Activated CD8-positive, alpha-beta memory T cell treated with anti-CD3 and anti-CD28 coated beads for 4 hours (primary cell): ENCODE measurements at places on chromosomes 1 and 21.

- DNase-seq: no peak
Observed at GRCh38 chr1:39657923-39658485, 13.9 kb downstream of the NT5C1A start.

- no peak for DNase-seq
Observed at GRCh38 chr1:43557744-43558245, 27.1 kb downstream of the PTPRF start.

GRCh38 chr21:45050345-45050796, 24.0 kb upstream of the ADARB1 start:
- no peak for DNase-seq

DNA sequence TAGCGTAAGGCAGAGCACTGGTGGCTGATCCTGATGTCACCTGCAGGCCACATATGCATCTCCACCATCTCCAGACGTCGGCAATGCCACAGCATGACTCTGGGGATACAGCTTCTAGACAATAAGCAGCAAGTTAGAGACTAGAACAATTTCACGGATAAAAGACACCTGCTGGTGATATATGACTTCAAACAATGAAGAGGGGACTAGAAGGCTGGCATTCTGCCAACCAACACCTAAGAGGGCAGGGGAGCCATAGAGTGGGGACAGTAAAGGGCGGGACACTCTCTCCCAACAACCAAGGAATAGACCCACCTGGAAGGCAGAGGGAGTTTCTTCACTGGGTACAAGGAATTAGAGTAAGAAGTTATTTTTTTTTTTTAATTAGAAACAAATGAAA, 126.7 kb downstream of the SIM2 start:
- DNase-seq: no peak

DNA sequence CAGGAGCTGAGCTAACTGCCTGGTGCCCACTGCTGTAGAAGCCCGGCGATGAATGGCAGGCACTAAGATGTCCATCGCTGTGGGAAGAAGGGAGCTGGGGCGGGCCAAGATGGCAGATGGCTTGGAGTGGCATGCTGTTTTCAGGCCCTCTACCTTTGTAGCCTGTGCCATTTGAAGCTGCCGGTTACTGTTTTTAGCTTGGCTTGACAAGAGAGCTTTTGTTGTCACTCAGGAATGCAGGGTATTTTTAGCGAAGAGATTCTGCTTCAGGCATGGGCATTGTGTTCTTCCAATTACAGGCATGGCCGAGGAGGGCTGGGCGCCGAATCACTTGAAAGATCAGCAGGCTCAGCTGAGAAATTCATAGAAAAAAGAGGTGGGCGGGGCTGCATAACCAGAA, 348.7 kb downstream of the RPS6KC1 start:
- DNase-seq: no peak

DNA sequence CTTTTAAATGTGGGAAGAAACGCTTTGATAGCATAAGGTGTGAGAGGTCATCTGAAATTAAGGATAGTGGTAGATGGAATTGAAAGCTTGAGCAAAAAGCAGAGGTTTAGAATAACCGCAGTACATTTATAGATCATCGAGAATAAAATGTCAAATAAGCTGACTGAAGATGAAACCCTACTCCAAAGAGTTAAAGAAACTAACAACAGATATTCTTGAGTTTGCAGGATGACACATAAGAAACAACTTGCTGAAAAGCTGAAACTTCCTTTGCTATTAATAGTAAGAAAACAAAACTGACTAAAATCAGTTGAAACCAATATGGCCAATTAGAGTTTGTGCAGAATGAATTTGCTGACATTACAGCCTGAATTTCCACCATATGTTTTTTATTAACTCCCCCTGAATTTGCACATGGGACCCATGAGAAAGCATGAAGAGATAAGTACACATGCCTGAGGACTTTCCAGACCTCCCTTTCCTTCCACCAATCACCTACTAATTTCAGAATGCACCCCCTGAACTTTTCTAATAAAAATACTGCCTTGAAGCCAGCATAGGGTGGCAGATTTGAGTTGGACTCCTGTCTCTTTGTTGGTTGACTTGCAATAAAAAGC, 1.7 kb upstream of the C1orf185 start:
- DNase-seq: no peak

DNA sequence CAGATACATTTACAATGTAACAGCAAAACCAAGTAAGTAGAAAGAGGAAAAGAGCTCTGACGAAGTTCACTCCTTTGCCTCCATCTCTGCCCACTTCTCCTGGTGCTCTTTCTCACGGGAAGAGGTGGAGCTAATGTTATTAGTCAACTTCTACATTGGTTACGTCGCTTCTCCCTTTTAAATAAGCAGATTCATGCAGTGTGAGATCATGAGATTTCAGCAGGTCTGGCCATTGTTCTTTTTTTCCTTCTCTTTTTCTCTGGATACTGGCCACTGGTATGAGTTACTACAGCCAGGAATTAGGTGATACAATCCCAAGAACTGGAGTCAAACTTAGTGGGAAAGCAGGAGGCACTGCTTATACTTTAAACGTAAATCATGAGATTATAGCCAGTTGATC, 207.1 kb downstream of the AKT3 start:
- DNase-seq: no peak

DNA sequence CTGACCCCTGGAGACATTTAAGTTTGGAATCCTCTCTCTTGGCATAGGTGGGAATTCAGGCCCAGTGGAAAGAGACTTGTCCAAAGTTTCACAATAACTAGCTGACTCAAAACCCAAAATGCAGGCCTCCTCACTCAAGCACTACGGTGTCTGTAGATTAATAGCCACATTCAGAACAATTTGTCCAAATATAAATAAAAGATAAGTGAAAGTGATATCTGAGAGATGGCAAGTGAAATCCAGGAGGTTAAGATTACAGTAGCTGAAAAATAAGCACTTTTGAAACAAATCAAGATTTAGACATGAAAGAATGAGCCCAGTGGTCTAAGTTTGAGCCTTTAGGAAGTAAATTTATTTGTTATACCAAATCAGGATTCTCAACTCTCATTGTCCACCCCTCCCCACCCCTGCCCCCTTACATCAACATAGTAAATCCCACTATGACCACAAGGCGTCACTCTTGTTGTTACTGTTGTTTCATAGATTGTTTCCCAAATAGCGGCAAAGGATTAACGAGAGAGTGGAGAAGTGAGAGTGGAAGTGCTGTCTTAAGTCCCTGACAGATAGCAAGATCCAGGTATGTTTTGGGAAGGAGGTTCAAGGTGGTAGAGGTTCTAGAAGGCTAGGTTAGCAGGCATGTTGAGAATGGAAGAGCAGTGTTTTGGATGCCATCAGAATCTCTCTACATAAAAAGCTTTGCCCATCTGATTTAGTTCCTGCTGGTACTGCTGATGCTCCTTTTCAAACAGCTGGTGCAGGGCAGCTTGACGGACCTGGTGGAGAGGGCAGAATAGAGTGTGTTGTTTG, 7.1 kb upstream of the TPM3 start:
- no peak for DNase-seq

DNA sequence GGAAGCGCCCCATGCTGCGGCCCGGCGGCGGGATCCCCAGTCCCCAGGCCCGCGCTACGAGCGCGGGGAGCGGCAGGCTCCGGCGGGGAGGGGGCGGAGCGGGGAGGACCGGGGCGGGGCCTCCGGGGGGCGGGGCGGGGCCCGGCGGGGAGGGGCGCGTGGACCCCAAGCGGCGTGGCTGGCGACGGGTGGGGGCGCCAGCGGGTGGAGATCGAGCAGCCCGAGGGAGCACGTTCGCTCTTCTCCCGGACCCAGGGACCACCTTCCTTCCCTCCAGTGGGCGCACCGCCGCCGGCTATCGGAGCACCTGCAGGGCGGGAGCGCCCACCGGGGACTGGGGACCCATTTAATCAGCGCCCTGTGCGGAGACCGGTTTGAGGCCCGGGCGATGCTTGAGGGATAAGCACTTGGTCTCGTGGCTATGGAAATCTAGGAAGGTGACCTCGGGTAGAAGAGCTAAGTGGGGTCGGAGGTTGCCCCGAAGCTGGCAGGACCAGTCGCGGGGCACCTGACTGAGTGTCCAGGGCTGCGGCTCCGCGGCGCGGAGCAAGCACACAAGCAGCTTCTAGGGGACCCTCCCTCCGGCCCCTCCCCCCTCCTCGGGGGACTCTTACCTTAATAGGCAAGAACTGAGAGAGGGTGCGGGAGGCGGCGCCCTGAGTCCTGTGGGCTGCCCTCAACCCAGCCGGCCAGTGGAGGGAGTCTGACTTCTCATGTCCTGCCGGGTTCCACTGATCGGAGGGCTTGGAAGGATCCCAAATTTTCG, at the start of gene TSPAN2:
Gene TSPAN2 (minus strand): TSS at position 84 of the 766 bp plus-strand sequence. CDS start 71 bp downstream, at position 13.
- DNase-seq: peak; percentile 14

- DNase-seq: no peak
Observed at GRCh38 chr1:230717251-230717650, 3.3 kb upstream of the AGT start.

DNA sequence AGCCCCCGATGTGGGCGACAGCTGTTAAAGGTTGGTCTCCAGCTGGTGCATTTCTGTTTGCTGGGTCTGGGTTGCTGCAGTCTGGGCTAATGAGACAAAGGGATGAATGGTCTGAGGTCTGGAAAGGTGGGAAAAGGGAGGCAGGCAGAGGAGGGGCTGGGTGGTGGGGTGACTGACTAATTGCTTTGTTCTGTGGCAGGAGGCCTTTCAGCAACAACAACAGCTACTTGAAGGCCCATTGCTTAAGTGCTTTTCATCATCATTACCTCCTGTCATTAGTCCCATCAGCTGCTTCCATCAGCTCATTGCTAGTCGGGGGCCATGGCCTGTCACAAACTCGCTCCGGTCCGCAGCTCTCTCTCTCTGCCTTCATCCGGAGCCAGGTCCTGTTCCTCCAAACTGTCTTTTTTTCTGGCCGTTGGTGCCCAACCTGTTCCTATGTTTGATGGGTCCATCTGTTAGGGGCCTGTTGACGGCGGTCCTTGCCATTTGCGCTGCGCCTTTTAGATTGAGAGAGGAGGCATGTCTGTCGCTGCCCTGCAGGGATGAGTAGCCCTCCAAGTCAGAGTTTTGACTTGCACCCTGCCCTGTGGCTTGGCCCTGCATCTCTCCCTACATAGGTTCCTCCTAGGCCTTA, 105.6 kb upstream of the PLXNA2 start:
- DNase-seq: no peak

- no peak for DNase-seq
Observed at GRCh38 chr1:99137554-99138206, 126.6 kb upstream of the PLPPR4 start.

- peak; percentile 37 for DNase-seq
Observed at GRCh38 chr1:154784924-154785531, 85.1 kb downstream of the KCNN3 start.

DNA sequence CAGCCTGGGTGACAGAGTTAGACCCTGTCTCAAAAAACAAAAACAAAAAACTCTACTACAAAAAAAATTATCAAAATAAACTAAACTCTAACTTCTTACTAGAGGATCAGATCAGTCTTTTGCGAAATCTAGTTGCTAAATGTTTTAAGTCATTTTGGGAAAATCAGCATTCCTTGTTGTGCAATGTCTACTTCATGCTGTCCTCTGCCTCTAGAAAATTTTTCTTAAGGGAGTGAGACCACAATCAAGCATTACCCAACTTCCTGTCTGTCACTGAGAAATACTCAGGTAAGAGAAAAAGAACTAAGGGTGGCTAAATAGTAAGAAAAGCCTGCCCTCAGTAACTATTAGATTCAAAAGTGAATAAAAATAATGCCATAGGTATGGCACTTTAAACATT, 67.2 kb upstream of the FOXD3 start:
- no peak for DNase-seq

- no peak for DNase-seq
Observed at GRCh38 chr1:28129150-28129549, 40.7 kb upstream of the EYA3 start.

DNA sequence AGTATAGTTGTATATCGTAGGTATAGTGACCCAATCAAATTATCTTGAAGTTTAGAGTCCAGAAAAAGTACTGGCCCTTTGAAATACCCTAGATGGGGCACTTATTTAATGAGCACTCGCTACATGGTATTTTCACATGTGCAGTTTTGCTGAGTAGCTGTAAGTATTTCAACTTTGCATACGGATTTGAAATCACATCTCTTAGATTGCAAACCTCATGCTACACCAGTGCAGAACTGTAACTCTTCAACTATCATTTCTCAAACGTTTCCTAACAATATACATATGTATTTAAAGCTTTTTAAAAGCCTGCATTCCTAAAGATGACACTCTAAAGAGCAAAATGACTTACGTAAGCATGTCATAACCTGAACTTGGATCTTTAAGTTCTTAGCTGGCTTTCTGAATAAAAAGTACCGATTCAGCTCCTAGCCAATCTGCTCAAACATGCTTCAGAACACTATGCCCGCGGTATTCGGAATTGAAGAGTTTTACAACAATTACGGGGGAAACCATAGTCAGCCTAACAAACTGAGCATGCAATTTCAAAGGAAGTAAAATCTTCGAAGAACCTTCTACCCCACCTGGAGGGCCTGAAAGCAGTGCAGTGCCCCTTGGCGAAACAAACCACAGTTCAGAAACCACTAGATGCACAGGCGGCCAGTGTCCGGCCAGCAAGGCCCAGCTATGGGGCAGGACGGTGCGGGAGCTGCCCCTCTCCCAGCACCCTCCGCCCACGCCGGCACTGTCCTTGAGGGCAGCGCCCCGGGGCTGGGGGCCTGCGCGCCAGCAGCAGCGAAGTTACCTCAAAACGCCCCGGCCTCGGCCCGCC, 863 bp downstream of the FH start:
- DNase-seq: no peak

DNA sequence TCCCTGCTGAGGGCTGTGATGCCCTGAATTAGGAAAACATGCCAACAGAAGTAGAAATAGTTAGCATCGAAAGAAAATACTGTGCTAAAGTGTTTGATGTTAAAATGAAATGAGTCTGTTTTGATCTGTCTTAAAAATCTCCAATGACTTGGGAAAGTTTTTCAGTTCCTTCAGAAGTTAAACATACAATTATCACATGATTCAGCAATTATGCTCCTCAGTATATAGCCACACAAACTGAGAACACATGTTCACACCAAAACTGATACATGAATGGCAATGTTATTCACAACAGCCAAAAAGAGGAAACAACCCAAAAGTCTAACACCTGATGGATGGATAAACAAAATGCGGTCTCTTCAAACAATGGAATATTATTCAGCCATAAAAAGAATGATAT, 130.6 kb downstream of the PTPN14 start:
- no peak for DNase-seq

GRCh38 chr1:183840140-183840539, 35.2 kb downstream of the RGL1 start:
- DNase-seq: no peak

GRCh38 chr1:182615468-182616129, 11.4 kb upstream of the RGS16 start:
- no peak for DNase-seq

- no peak for DNase-seq
Observed at GRCh38 chr1:204782118-204782700, 88.5 kb upstream of the NFASC start.

- no peak for DNase-seq
Observed at GRCh38 chr21:15301014-15301413, 236.2 kb upstream of the NRIP1 start.

GRCh38 chr1:145936247-145936646, 9.0 kb upstream of the RBM8A start:
- no peak for DNase-seq

DNA sequence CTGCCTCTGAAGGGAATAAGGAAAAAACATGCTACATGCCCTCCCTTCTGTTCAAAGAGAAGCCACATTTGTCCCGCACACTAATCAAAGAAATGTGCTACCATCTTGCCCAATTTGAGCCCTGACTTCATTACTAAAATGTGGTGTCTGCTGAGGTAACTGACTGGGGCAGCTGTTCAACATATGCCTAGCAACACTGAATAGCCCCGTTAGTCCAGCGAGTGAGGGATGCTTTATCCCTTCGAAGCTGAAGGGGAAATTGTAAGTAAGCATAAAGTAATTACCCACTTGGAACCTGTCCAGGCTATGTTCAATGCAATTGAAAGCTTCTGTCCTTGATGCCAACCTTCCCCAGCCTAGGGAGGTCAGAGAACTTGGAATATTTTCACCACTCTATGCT, 310.6 kb downstream of the SEC16B start:
- no peak for DNase-seq
